ENCODE measurements at places on chromosomes 6 and 20. TPM values are rescaled to one million over a fixed set of nuclear protein-coding genes. Genes with fewer than 3 reads are reported as not detected.

DNA sequence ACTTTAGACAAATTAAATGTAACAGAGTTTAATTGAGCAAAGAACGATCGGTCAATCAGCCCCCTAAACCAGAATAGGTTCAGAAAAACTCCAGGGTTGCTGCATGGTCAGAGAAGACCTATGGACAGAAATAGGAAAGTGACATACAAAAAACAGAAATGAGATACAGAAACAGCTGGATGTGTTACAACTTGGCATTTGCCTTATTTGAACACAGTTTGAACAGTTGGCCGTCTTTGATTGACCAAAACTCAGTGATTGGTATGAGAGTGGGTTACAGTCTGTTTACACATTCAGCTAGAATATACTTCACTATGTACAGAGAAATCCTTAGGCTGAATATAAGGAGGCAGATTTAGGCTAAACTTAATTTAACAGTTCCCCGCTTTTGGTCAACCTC is 19.9 kb downstream of the SRSF6 start:
- DNase-seq, result no peak

SAMD3 gene
- 2.7 TPM for total RNA-seq

GRCh38 chr20:1033751-1034414 is 31.8 kb upstream of the RSPO4 start:
- DNase-seq, result peak; percentile 51

DNA sequence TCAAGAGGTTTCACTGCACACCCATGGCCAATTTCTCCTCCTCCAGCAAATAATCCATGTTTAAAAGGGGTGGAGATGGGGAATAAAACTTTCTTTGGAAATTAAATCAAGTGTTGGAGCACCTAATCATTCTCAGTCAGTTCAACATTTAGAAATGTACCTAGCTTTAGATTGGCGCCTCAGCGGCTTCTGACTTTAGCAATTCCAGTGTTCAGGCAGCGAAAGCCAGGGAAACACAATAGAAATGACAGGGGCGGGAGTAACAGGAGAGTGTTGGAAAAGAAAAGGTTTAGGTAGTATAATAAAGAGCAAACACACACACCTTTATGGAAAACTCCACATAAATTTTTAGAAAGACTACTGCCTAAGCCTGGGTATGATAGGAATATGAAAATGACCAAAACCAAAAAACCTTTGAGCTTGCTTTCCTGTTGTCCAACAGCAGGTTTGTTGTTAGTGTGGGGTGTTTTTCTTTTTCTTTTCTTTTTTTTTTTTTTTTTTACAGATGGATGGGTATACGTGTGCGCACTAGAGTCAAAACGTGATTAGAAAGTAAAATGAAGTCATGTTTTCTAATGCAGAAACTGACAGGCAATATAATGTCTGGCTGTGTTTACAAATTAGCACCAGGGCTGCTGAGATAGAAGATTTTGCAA is 7.7 kb downstream of the TFAP2A start:
- no peak for DNase-seq

ATP9A gene
- total RNA-seq, result 15.3 TPM

DNA sequence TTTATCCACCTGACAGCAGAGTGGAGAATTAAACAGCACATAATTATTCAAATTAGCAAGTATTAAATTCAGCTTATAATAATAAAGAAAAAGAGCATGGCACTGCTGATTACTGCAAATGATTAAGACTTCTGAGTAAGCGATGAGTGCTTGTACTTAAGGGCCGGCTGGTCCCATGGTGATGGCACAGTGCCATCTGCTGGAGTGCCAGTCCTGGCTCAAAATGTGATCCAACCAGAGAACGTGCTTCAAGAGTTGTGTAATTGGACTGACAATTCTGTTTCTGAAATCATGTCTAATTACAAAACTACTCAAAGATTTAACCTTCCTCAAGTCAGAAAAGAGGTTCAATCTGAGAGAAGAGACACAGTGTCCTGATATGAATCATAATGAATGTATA is 181.6 kb upstream of the RGS17 start:
- peak; percentile 64 for DNase-seq

GRCh38 chr6:150652848-150653613 is 53.3 kb downstream of the PLEKHG1 start:
- DNase-seq, result no peak
